ENCODE measurements at places on chromosomes 12 and 14.

- no peak for DNase-seq
Measured at GRCh38 chr14:94906577-94906976, 136.7 kb upstream of the GSC start.

DNA sequence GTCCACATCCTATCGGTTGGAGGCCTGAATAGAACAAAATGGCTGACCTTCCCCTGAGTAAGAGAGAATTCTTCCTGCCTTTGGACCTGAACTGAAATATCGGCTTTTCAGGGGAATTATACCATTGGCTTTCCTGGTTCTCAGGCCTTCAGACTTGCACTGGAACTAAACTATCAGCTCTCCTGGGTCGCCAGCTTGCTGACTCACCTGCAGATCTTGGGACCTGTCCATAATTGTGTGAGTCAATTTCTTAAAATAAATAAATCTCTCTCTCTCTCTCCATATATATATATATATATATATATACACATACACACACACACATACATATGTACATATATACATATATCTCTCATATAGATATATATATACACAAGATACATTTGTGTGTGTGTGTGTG lies 41.6 kb downstream of the KCNK10 start:
- no peak for DNase-seq

- DNase-seq = peak; percentile 79
Measured at GRCh38 chr12:121240484-121241101, 30.7 kb downstream of the P2RX4 start.

GRCh38 chr14:61111209-61111665 lies 130.2 kb downstream of the SLC38A6 start:
- DNase-seq = no peak

- no peak for DNase-seq
Measured at GRCh38 chr14:91429385-91429784, 11.8 kb upstream of the CCDC88C start.

GRCh38 chr14:79432640-79433039 lies 778.7 kb downstream of the DIO2 start:
- no peak for DNase-seq

DNA sequence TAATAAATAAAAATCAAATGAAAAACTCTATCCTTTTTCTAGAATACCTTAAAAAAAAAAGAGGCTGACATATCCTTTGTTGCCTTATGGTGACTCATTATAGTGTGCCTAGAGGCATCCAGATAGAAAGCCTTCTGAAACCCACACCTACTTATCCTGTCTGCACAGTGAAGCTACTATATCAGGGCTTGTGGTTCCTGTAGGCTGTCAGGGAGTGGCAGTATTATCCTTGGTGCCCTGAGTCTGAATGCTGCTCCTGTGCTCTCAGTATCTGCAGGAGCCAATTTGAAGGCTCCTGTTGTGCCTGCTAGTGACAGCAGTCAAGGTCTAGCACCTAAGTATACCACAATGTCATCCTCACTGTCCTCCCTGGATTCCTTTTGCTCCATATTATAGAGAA lies 168.4 kb upstream of the AVPR1A start:
- no peak for DNase-seq

All from left ventricle myocardium inferior (tissue), 1 donor.